IMR-90 (cell line): ENCODE measurements at places on chromosomes 4 and X. TPM values are rescaled to one million over a fixed set of nuclear protein-coding genes. Genes with fewer than 3 reads are reported as not detected.

DNA sequence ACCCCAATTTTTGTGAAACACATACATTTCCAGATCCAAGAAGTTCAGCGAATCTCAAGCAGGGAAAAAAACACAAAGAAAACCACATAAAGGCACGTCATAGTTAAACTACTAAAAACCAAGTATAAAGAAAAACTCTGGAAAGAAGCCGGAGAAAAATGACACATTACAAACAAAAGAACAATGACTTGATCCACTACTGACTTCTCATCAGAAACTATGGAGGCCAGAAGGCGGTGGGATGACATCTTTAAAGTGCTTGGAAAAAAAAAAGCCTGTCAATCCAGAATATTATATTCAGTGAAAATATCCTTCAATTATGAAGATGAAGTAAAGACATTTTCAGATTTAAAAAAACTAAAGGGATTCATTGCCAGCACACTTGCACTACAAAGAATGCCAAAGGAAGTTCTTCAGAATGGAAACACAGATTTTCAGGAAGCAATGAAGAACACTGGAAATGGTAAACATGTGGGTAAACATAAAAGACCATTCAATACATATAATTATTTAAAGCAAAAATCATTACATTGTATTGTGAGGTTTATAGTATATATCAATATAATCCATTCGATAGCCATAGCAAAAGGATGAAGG lies 32.6 kb upstream of the PPP2R2C start:
- no peak for DNase-seq

DNA sequence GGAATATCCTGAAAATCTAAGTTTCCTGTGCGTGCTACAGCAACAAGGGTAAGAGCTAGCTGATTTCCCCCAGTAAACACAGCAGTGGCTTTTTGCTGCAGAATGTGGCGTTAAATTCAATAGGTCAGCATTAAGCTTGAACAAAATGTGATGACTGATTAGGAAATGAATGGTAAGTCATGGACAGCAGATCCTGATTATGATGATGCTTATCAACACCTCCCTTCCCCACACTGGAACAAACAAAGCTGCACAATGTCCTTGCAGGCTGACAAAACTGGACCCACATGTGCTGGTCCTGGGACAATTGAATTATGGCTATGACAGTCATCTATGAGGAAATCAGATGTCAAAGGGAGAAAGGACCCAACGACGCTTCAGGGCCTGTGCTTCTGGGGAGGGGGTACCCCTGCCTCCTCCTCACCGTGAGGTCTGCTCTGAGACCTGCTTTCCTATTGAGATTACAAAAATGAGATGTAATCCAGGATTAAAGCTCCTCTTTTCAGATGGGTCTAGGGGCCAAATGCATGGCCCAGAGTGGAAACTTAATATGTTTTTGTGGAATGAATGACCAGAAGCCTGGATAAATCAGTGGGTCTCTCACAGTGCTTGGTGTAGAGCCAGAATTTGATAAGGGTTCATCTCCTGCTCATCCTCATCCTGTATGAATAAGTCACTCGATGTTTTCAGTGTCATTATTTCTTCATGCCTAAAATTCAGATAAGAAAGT lies 32.0 kb upstream of the BOD1L1 start:
- no peak for DNase-seq

- DNase-seq = no peak
Measured at GRCh38 chrX:101362116-101362515, 13.6 kb upstream of the TIMM8A start.

DNA sequence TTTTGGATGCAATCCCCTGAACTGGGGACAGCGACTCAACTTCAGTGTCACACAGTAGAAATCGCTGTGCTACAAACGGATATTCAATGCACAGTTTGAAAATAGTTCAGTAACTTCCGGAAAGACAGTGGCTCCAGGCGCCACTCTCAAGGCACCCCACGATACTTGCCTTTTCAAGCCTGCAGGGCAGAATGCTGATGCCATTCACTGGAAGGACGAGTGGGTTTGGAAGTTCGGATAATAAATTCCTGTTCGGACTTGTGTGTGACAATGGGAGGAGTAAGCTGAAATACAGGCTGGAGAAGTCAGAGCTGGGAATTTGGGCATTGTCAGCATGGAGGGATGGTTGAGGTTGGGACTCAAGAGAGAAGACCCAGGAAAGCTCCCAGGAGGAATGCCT lies 64.3 kb upstream of the HELT start:
- no peak for DNase-seq

- DNase-seq = peak; percentile 49
Measured at GRCh38 chrX:135345107-135345589, 35.9 kb downstream of the ETDC start.

GRCh38 chrX:118156953-118157608 lies 40.5 kb upstream of the KLHL13 start:
- no peak for DNase-seq

DNA sequence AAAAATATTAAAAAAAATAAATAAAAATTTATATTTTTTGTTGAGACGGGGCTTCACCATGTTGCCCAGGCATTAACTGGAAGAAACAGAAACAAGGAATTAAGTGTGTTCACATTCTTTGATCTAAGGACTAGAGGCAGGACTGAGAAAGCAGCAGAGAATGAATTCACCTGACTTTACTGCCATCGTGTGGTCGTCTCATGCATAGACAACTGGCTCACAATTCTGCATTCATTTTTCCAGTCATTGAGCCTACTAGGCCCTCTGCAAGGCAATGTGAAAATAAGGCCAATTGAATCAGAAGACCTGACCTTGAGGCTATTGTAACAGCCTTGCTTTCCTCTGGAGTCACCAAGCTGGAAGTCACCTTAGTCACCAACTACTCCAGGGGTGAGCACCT lies 37.4 kb downstream of the LHFPL1 start:
- DNase-seq = peak; percentile 75

DNA sequence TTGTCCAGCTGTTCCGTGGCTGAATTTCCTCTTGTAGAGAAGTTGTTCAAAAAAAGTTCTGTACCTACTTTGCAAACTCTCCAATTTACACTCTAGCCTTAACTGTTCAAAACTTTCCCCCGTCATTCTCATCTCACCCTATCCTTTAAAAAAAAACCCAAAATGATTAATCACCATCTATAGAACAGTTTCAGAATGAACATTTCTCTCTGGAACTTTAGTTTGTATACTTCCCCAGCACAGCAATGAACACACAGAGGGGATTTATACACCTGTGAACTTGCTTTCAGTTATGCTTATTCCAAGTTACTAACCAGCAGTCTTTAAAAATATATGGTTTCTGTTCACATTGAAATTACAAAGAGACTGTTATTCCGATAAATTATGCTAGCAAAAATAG lies 1.2 kb downstream of the GEMIN8 start:
- no peak for DNase-seq

GRCh38 chr4:8285976-8286718 lies 16.6 kb downstream of the HTRA3 start:
- no peak for DNase-seq

DNA sequence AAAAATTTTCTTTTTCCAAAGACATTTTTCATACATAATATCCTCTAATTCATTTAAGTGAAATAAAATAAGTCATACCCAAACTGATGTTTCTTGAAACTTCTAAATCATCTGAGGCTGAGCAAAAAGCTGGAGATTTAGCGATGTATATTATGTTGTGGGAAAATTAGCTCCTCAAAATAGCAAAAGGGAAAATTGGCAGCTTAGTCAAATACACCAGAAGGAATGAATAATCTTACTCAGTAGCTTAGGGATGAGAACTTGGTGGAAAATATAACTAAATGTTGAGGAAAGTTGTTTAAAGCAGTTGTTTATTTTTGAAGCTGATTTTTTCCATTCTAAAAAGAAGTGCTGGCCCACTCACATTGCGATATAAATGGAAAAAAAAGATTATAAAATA lies 40.9 kb downstream of the GABRA4 start:
- no peak for DNase-seq

DNA sequence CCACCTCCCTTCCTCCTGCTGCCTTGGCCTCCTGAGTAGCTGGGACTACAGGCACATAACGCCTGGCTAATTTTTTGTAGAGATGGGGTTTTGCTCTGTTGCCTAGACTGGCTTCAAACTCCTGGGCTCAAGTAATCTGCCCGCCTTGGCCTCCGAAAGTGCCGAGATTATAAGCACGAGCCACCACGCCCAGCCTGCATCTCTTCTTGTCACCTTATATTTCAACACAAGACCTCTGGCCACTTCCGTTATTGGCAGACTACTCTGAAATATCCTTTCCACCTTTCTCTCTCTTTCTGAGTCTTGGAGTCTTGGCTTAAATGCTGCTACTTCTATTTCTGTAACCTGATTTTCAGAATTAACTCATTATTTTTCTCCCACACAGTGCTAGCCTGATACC lies 5.6 kb downstream of the KIAA0232 start:
- DNase-seq = no peak

DNA sequence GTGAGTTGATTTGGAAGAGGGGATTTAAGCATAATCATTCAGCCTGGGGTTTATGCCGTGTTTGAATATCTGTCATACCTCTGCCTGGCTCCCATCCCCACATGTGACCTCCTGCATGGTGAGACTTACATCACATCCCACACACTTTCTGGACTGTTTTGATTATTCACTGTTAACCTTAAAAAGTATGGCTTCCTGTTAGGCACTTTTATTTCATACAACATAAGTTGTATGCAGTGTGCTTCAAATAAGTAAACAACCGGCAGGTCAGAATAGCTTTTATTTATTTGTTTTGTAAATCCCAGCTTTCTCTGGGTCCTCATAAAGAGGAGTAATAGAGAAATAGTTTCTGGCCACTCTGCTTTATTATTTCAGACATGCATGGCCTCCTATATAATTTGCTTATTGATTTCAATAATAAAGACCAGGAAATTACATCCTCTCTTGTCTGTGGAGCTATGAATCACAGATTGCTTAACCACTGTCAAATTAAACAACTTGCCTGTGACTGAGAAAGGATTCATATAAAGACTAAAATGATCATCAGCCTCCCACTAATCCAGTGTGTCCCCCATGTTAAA lies 376.8 kb upstream of the ZFP42 start:
- peak; percentile 86 for DNase-seq

- DNase-seq = no peak
Measured at GRCh38 chr4:17195461-17196275, 297.2 kb upstream of the LDB2 start.

- no peak for DNase-seq
Measured at GRCh38 chr4:174616661-174617060, 94.4 kb upstream of the HPGD start.

- no peak for DNase-seq
Measured at GRCh38 chr4:34721835-34722234, 1522.5 kb downstream of the ARAP2 start.

- no peak for DNase-seq
Measured at GRCh38 chr4:106773076-106773905, 262.8 kb downstream of the DKK2 start.

DNA sequence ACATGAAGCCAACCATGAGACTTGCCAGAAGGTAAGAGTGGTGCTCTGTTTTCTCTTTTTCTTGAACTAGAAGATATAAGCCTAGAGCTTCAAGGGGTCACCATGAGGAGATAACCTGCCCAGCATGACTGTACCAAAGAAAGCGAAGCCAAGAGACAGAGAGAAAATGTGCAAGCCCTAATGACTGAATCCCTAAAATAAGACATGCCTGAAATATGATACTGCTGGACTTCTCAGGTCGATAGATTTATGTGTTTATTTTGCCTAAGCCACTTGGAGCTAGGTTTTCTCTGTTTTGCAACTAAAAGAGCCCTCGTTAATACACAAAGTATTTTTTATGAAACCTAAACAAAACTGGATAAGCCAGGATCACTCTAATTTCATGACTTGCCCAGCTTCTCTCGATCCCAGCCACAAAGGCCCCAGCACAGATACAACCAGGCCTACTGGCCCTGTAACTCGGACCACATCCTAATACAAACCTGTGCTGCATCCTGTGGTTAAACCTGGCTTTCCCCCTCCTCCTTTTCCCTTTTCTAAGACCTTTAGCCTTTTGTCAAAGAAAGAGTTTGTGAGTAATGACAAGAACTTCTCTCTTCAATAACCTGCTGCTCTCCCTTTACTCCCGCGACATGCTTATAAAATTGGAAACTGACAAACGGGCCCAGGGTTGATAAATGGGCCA lies 185.8 kb downstream of the APBB2 start:
- peak; percentile 67 for DNase-seq

GRCh38 chrX:103831342-103831802 lies 685 bp downstream of the RAB9B start:
- no peak for DNase-seq

- DNase-seq = no peak
Measured at GRCh38 chr4:62898115-62898514, 1511.1 kb downstream of the TECRL start.

- DNase-seq = no peak
Measured at GRCh38 chr4:171378323-171378722, 434.9 kb upstream of the GALNTL6 start.

DNA sequence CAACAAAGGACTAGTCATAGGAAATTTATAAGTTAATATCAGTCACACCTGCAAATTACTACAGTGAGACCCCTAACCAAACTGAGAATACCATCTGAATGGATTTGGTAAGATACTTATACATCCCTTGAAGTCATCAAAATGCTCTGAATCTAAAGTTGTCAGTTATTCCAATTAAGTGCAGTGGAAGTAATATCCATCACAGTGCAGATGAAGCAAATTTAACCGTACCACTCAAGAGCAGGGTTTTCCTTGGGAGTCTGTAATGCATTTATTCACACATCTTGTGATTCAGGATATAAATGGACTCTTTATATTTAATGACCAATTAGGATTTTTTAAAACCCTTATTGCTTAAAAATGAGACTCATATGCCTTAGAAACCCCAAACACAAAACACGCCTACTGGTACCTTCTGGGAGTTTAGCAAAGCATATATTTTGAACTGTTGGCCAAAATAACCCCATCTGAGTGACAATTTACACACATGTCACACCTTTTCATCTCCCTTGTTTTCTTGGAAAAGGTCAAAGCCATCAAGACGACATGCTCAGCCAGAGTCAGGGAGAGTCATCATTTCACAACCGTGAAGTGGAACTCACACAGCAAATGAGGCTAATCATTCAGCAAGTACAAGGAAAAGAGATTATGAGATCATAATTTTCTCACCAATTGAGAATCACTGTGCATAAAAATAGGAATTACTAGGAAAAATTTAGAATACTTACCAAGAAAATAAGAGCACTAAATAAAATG lies 303.7 kb downstream of the HNRNPD start:
- no peak for DNase-seq

GRCh38 chrX:149069899-149070298 lies 435.2 kb downstream of the IDS start:
- no peak for DNase-seq

The ADRA2C gene
- 0.14 and 0.36 TPM in 2 replicates for polyA plus RNA-seq

The FBXO8 gene
- 10.4 and 11.3 TPM in 2 replicates for polyA plus RNA-seq

The HEPH gene
- polyA plus RNA-seq = 21.1 and 29.5 TPM in 2 replicates

The STPG2 gene
- not detected in 2 replicates for polyA plus RNA-seq
